ENCODE measurements at places on chromosomes 13 and 19.

GRCh38 chr13:36038785-36039555 lies 92.2 kb downstream of the DCLK1 start:
- DNase-seq = no peak

DNA sequence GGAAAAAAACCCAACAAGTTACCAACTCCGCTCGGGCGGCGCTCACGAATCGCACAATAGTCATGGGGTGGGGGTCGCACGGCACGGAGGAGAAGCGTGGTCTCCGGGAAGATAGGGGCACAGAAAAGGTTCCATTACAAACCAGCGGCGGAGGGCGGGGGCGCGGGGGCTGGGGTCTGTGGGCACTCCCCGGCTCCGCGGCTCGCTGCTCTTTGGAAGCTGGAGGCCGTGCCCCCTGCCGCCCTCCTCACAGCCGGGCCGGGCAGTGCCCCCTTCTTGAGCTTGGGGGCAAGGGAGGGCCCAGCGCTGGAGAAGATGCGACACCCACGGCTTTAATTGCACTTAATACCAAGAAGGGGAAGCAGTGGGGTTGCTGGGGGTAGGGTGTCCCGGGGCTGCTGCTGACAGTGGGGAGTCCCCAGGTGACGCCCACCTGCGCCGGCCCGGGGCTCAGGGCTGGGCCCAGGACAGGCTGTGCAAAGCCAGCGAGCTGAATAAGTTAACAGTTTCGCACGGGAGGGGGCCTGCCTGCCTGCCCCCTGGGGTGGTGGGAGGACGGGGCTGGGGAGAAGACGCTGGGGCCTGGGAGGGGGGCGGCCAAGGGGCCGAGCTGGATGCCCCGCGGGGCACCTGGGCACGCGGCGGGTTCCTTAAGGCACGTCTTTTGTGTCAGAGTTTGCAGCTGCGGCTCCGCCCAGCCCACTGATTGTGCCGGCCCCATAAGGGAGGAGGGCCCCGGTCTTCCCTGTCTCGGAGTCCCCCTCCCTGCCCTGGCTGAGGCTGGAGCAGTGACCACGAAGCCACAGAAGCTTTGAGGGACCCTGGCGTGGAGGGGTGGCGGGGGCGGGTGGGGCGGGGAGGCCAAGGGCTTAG lies 9.8 kb downstream of the DCAF15 start:
- no peak for DNase-seq

GRCh38 chr13:113477724-113478123 lies 12.8 kb downstream of the DCUN1D2 start:
- DNase-seq = no peak

- DNase-seq = no peak
Measured at GRCh38 chr13:60494296-60494695, 97.3 kb downstream of the TDRD3 start.

DNA sequence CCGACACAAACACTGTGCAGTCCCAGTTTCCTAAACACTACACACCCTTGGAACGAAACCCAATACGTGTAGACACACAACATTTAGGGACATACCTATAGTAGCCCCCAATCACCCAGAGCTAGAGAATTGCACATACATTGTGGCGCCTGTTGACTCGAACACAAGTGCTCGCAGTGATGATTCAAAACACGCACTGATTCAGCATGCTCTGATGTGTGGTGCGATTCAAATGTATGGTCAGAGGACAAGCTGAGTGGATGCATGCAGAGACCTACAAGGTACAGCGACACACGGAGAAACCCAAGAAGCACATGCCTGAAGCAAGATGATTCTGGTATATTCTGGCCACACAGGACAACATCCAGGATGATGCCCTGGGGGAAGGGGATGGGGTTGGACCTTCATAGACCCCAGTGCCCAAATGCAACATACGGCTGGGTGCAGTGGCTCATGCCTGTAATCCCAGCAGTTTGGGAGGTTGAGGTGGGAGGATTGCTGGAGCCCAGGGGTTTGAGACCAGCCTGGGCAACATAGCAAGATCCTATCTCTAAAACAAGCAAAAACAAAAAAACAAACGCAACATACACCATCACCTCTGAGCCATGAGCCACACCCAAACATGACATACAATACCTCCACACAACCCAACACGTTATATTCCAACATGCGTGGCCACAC lies 997 bp upstream of the KCNN4 start:
- DNase-seq = peak; percentile 31

Data from CD4-positive, alpha-beta T cell treated with Interleukin-17A for 4 hours (primary cell).